ENCODE measurements at places on chromosomes 3 and 15.

GRCh38 chr3:154729741-154730140, 299.8 kb upstream of the GPR149 start:
- no peak for DNase-seq

DNA sequence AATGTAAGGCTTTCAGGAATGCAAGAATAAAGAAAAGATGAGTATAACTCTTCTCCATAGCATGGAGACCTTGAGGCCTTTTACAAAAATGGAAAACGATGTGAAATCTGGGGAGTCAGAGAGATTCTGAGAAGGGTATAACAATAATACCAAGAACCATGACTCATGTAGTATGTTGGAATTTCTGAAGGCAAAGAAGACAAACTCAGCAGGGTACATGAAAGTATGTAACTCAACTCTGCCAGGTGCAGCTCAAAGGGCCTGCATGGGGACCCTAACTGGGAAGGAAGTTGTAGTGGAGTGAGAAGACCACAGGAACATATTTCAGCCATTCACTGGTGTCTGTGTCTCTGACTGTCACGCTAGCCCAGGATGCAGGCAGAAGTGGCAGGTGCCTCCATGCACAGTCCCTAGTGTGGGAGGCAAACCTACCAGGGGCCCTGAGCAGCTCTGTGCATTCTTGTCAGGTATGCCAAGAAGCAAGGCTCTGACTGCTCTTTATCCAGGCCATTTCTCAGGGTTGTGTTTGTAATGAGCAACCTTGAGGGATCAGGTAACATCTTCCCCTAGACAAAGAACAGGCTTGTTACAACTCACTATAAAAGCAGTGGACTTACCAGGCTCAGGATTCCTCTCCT, 57.2 kb downstream of the GPR156 start:
- DNase-seq = no peak

DNA sequence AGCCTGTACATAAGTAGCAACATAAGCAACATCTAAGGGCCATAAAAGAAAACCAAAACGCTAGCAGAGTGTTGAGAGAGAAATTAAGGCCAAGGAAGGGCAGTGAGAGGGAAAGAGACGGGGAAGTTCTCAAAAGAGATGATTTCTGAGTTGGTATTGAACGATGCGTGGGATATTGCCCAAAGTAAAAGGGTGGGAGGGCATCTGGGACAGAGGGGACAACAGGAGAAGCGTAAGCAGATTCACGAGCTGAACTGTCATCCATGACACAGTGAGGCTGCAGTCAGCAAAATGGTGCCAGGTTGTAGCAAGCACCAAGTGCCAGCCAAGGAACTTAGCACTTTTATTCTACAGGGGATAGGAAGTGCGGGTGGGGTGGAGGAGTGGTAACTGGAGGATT, 11.8 kb downstream of the NCEH1 start:
- no peak for DNase-seq

DNA sequence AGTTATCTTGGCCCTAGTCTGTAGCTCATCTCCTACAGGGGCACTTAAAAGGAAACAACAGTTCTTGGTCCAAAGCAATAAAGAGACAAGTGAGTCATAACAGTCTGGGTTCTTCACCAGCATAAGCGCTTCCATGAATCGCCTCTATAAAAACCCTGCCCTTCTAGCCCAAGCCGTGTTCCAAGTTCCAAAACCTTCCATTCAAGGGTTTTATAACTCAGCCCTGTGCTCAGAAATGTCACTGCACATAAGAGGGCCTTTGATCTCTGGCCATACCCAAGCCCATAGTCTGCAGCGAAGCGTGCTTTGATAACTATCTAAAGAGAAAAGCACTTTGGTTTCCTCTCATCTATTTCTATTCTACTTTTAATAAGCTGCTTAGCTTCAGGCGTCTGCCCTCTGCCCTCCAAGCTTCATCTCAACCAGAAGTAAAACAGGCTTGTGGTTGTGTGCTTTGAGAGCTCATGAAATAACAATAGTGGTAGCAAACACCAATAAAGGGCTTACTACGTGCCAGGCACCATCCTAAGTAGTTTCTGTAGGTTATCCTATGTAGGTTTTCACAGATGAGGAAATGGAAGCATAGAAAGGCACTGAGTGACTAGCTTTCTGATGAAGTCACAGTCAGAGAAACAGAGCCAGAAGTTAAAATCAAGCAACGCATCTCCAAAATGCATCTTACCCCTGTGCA, 64.0 kb upstream of the AKAP13 start:
- DNase-seq = peak; percentile 61
